Cortex of kidney (tissue), 1 donor: ENCODE measurements at places on chromosomes 5 and 9.

- no peak for DNase-seq
Observed at GRCh38 chr5:95564450-95564849, 9.5 kb downstream of the ARSK start.

DNA sequence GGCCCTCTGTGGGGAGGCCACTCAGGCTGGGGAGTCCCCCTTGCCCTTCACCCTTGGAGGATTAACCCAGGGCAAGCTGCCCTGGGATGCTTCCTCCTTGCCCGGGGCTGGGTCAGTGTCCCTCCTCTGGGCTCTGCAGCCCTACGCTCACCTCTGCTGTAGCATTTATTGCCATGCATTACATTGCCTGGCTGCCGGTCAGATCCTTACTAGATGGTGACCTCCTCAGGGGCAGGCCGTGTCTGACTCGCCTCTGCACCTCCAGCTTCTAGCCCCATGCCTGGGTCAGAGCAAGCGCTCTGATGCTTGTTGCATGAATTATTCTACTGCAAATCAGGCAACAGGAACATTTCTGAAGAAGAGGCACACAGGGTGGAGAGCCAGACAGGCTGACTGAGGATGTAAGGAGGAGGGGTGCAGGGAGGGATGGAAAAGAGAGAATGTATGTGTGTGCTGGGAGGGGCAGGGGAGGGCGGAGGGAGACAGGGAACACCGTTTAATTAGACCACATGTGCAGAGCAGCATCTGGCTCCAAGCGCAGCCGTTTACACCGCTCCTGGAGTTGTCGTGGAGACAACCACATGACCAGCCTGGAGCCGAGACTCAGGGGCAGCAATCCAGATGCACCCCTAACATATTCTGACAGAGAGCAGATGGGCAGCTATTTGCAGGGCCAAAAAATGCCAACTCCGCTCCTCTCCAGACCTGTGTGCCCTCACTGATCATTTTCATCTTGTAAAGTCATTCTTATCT is 117.0 kb downstream of the CRB2 start:
- no peak for DNase-seq

- no peak for DNase-seq
Observed at GRCh38 chr9:123778232-123778902, 151.6 kb downstream of the DENND1A start.

DNA sequence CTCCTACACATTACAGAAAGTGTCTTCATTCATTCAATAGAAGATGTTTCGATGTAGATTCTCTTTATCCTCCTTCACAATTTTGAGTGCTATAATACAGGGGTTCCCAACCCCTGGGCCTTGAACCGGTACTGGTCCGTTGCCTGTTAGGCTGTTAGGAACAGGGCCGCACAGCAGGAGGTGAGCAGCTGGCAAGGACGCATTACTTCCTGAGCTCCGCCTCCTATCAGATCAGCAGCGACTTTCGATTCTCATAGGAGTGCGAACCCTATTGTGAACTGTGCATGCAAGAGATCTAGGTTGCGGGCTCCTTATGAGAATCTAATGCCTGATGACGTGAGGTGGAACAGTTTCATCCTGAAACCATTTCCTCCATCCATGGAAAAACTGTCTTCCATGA is 153.0 kb upstream of the SMC2 start:
- no peak for DNase-seq

DNA sequence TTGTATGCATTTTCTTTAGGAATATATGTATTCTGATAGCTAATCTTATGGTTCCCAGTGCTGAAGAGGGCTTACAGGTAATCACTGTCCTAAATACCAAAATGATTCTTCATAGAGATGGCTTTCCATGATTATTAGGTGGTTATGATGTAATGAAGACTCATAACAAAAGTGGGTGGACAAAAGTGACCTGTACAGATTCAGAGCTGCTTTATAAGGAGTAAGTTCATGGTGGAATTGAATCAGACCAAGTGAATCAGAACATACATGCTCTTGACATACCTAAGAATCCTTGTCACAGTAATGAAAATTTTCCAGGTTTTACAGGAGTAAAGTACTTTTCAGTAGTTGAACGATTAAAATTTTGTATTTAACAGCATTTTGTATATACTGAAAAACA is 105.6 kb downstream of the NIPBL start:
- DNase-seq = no peak

DNA sequence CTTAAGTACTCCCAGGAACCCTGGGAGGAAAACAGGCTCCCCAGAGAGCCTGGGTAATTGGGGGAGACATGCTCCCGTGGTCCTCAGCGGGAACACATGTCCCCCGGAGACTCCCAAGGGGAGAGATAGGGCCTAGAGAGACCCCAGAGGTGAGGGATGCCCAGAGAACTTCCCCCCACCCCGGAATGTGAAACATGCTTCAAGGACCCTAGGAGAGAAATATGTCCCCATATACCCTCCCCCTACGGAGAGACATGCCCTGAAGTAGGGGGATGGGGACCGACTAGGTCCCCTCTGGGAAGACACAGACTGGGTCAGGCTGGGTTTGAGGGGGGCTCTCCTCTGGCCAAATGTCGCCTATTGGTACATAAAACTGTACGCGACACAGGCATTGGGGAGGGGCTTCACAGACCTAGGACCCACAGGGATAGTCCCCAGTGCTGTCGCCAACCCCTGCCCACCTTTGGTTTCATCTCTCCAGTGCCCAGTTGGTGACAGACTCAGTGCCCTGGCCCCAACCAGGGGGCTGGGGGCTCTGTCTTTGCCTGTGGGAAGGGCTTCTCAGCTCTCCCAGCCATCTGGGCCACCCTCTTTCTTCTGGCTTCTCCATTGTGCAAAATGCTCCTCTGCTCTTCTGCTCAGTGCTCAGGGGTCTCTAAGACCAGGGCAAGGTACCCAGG is 26.9 kb downstream of the PCDH1 start:
- no peak for DNase-seq

DNA sequence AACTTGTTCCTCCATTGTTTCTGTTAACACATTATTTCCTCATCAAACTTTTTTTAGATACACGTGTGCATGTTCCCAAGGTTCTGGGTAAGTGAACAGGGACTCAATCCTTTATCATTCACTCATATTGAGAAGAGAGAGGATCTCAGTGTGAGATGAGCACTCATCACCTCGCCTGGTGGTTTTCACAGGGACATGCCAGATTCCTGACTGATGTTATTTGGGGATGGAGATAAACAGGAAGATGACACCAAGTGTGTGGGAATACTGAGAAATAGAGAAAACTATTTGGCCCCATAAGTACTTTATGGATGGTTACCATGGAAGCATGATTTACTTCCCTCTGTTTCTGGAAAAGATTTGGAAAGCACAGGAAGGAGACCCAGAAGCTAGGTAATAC is 533.3 kb upstream of the DMAC1 start:
- no peak for DNase-seq

DNA sequence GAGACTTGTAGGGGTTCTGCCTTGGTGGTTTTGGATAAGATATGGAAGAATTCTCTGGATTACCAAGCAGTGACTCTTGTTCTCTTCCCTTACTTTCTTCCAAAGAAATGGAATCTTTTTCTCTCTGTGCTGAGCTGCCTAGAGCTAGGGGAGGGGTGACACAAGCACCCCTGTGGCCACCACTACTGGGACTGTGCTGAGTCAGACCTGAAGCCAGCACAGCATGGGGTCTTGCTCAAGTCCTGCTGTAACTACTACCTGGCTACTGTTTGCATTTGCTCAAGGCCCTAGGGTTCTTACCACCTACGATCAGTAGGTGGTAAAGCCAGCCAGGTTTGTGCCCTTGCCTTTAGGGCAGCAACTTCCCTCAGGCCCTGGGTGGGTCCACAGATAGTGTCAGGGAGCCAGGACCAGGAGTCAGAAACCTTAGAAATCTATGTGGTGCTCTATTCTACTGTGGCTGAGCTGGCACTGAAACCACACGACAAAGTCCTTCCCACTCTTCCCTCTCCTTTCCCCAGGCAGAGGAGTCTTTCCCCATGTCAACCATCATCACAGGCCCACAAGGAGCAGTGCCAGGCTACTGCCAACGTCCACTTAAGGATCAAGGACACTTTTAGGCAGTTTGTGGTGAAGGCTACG is 53.8 kb downstream of the SREK1 start:
- no peak for DNase-seq

DNA sequence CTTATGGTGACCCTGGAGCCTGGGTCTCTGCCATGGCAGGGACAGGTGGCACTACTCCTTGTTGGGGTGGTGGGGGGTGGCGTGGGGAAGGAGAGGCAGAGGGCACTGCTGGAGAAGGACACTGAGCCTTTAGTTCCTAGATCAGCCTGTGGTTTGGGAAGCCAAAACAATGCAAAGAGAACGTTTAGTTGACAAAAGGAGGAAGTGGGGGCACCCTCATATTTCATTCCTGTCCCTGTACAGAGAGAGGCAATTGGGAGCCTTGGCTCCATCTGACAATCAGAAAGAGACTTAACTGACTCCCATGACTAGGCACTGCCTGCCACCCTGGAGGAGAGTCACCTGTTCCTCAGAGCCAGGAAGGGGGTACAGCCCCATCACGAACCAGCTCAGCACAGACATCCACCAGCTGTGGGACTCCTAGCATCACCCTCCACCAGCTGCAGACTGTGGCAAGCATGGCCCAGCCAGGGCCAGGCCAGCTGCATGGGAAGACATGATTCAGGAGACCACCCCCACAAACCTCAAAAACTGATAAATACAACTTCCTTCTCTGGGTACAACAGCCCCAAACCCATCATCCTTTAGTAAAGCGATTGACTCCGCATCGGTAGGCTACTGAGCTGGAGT is 257.5 kb downstream of the HSPA4 start:
- DNase-seq = no peak

GRCh38 chr5:31639481-31640411 is 815 bp downstream of the PDZD2 start:
- DNase-seq = no peak

GRCh38 chr5:135377751-135378680 is 21.0 kb downstream of the MACROH2A1 start:
- DNase-seq = no peak

DNA sequence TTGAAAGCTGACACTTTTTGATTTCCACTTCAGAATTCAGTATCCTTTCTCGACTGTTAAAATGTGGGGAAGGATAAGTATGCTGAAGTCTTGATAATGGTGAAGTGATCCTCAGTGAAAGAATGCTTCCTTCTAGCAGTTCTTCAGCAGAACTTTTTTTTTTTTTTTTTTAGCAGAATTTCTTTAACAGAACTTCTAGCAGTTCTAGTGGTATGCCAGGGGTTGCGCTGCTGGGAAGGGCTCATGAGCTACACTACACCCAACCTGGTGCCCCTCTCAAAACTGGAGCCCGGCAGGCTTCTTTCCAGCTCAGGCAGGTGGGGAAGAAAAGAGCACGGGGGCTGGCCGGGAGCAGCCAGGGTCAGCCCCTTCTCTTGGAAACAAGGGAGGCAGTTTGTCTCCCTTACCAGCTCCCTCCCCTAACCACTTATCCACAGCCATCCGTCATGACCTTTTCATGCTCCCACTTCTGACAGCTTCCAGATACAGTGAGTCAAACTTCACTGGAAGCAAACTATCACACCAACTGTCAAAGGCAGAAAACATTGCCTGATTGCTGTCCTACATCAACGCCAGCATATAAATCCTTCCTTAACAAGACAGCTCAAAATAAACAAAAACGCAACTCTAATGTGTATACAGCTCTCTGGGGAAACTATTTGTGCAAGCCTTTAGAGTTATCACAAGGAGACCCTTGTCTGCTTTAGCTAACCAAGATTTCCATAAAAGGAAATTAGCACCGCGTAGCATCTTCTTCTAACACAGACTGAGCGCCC is 211.5 kb downstream of the GAPVD1 start:
- no peak for DNase-seq

GRCh38 chr5:139473105-139473504 is 2.3 kb downstream of the SMIM33 start:
- no peak for DNase-seq

GRCh38 chr9:81103597-81104471 is 585.5 kb downstream of the TLE1 start:
- DNase-seq = no peak
